ENCODE measurements at places on chromosomes 12 and 14. TPM values are rescaled to one million over a fixed set of nuclear protein-coding genes. Genes with fewer than 3 reads are reported as not detected.

RNASE7 gene
- not detected for total RNA-seq

LRFN5 gene
- total RNA-seq, result 4.1 TPM

NFATC4 gene
- total RNA-seq, result 95.6 TPM

HVCN1 gene
- 17.4 TPM for total RNA-seq

MIP gene
- total RNA-seq, result not detected

TEX22 gene
- 3.8 TPM for total RNA-seq

ESPL1 gene
- total RNA-seq, result 0.12 TPM

RNF212B gene
- not detected for total RNA-seq

KRT79 gene
- not detected for total RNA-seq

SLC35F4 gene
- not detected for total RNA-seq

TRIAP1 gene
- total RNA-seq, result 16.8 TPM

SLC2A14 gene
- not detected for total RNA-seq

ASCL1 gene
- total RNA-seq, result not detected

PRKD1 gene
- 6.4 TPM for total RNA-seq

SLC17A8 gene
- total RNA-seq, result not detected

CLEC7A gene
- total RNA-seq, result 14.4 TPM

PLEK2 gene
- 1.5 TPM for total RNA-seq

PLEKHG7 gene
- total RNA-seq, result not detected

SLC35E3 gene
- not detected for total RNA-seq

IFT81 gene
- total RNA-seq, result 40.6 TPM

DPY19L2 gene
- total RNA-seq, result 34.4 TPM

KDM2B gene
- 26.3 TPM for total RNA-seq

PTCSC3 gene
- not detected for total RNA-seq

PLBD1 gene
- 3.2 TPM for total RNA-seq

LAG3 gene
- total RNA-seq, result 3.6 TPM

PLA2G1B gene
- not detected for total RNA-seq

WSCD2 gene
- total RNA-seq, result 9.4 TPM

BBOF1 gene
- 14.0 TPM for total RNA-seq

NAB2 gene
- total RNA-seq, result 10.5 TPM

COX8C gene
- total RNA-seq, result not detected

AGAP2 gene
- 6.3 TPM for total RNA-seq

RFX4 gene
- not detected for total RNA-seq

CMKLR1 gene
- total RNA-seq, result 9.7 TPM

CYP27B1 gene
- total RNA-seq, result 1.2 TPM

LALBA gene
- total RNA-seq, result not detected

RNASE1 gene
- total RNA-seq, result 107 TPM

RNASE11 gene
- not detected for total RNA-seq

PLCZ1 gene
- not detected for total RNA-seq

GLT1D1 gene
- 2.9 TPM for total RNA-seq

KRT78 gene
- total RNA-seq, result not detected

RHEBL1 gene
- total RNA-seq, result not detected

SIRT4 gene
- total RNA-seq, result 4.1 TPM

C3AR1 gene
- total RNA-seq, result 1.0 TPM

FSCB gene
- total RNA-seq, result 0.14 TPM

BATF gene
- 6.4 TPM for total RNA-seq

NRXN3 gene
- 4.4 TPM for total RNA-seq

TMEM253 gene
- total RNA-seq, result not detected

SLC39A5 gene
- total RNA-seq, result not detected

IAPP gene
- total RNA-seq, result not detected

KERA gene
- total RNA-seq, result not detected

LRRK2 gene
- total RNA-seq, result 17.1 TPM

AICDA gene
- not detected for total RNA-seq

LTBR gene
- 94.0 TPM for total RNA-seq

CLEC9A gene
- total RNA-seq, result not detected

All from uterus (tissue), 4 donors.